ENCODE measurements at places on chromosomes 3 and 15.

DNA sequence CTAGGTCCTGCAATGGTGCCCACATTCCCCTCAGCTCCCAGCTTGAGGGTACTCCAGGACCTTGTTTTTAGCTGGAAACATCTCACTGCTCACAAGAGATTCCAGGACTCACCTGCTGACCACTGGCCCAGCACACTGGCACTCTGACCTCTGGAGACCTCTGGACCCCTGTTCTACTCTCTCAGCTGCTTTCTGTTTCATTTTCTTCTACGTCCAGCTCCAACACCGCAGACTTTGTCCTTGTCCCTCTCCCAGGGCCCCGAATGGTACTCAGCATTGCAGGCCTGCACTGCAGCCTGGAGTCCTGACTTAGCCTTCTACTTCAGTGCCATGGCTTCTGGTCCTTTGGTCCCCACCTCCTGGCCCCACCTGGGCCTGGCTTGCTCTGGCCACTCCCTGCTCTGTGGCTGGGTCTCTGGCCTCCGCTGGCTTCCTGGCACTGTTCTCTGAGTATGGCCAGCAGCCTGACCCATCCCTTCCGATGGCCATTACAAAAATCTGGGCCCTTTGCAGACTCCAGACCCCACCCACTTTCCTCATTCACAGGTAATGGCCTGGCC lies 27.9 kb downstream of the KY start:
- DNase-seq, result no peak

DNA sequence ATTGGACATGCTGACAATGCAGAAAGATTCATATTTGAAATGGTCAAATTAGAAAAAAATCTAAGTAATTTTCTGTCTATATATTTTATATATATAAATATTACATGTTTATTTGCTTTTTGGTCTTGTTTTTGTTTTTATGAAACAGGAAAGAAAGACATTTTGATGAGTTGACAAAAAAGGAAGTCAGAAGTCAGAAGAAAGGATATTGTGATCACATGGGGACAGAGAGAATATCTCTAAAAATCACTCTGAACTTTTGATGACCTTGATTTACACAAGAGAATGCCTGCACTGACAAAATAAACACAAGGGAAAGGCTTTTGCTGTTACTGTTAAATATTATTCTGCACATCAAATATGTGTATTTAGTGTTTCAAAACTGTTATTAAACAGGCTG lies 811.2 kb downstream of the SI start:
- no peak for DNase-seq

GRCh38 chr3:29279806-29280205 lies 1.1 kb upstream of the RBMS3 start:
- no peak for DNase-seq

DNA sequence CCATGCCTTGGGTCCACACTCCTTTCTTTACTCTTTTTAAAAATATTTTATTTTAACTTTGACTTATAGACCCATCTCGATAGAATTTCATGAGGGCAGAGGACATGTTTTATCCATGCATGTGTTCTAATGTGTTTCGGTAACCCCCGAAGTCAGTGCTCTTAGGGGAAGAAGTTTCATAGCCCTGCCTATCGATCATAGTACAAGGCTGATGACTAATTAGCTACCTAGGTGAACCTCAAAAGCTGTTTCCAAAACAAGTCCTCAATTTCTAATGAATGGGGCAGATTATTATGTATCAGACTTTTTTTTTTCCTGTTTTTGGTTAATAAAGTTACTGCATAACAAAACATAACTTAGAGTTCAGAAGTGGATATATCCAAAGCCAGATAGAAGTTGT lies 82.0 kb downstream of the MBNL1 start:
- no peak for DNase-seq

GRCh38 chr3:88057630-88058305 lies 1.0 kb downstream of the CGGBP1 start:
- no peak for DNase-seq

- DNase-seq, result no peak
Observed at GRCh38 chr3:9254764-9255163, 5.3 kb upstream of the SRGAP3 start.

GRCh38 chr3:114892880-114893279 lies 254.2 kb downstream of the ZBTB20 start:
- no peak for DNase-seq

DNA sequence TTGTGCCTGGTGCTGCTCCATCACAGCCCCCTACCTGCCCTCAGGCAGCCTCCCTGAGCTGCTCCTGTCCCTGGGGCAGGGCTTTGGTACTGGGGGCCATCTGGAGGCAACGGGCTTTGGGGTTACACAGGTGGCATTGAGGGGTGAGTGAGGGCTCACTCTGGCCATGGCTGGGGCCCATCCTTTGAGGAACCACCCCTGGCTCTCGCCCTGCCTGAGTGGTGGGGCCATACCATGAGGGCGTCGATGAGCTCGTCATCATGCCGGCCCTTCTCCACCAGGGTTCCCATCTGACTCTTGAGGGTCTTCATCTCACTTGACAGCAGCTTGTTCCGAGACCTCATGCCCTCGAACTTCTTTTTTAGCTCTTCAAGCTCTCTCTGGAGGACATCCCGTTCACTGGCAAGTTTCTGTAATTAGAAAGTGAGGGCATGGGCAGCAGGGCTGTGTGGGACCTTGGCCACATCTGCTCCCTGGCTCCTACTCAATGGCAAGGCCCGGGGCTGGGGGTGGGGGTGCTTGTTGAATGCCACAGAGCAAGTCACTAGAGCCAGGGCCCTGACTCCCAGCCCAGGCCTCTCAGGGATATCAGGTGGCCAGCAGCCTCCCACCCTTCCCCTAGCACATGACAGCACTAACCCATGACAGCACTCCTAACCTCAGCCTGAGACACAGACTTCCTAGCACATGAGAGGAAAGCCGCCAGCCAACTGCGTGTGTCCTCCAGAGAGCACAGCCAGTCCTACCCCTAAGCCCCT lies 33.5 kb downstream of the CCDC13 start:
- no peak for DNase-seq

GRCh38 chr3:136193278-136194054 lies 2.7 kb downstream of the MSL2 start:
- no peak for DNase-seq

- no peak for DNase-seq
Observed at GRCh38 chr3:157624801-157625200, 121.6 kb upstream of the VEPH1 start.

- no peak for DNase-seq
Observed at GRCh38 chr3:30845606-30846005, 48.9 kb downstream of the GADL1 start.

GRCh38 chr3:148757238-148758215 lies 59.8 kb downstream of the AGTR1 start:
- no peak for DNase-seq

- DNase-seq, result no peak
Observed at GRCh38 chr3:24135280-24135679, 190.2 kb downstream of the NR1D2 start.

- no peak for DNase-seq
Observed at GRCh38 chr3:67617518-67617917, 36.9 kb downstream of the SUCLG2 start.
